ENCODE measurements at places on chromosomes 7 and 10.

- no peak for DNase-seq
Measured at GRCh38 chr7:95322854-95323253, 1.5 kb downstream of the PON1 start.

GRCh38 chr10:6753644-6754043 lies 173.6 kb upstream of the PRKCQ start:
- no peak for DNase-seq

DNA sequence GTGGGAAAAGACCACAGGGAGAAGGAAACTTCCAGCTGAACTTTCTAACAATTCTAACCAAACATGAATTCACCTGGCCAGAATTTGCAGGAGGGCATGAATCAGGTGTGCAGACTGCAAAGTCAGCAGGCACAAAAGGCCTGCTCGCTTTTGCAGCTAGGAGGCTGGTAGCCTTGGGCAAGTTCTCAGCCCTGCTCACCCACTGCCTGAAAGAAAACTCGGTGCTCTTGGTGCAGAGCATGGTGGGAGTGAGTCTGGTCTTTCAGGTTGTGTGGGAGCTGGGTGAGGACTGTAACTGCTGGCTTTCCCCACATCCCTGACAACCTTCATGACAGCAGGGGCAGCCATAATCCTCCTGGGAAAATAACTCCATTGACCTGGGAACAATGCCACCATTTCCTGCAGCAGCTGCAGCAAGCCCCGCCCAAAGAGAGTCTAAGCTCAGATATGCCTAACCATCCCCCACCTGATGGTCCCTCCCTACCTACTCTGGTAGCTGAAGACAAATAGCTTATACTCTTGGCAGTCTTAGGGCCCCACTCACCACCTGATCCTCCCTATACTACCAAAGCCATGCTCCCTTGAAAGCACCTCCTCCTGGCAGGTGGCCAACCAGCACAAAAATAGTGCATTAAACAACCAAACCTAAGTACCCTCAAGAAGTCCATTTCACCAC lies 31.6 kb downstream of the ZNF117 start:
- DNase-seq: no peak

- DNase-seq: no peak
Measured at GRCh38 chr10:89209718-89210117, 2.6 kb upstream of the CH25H start.

DNA sequence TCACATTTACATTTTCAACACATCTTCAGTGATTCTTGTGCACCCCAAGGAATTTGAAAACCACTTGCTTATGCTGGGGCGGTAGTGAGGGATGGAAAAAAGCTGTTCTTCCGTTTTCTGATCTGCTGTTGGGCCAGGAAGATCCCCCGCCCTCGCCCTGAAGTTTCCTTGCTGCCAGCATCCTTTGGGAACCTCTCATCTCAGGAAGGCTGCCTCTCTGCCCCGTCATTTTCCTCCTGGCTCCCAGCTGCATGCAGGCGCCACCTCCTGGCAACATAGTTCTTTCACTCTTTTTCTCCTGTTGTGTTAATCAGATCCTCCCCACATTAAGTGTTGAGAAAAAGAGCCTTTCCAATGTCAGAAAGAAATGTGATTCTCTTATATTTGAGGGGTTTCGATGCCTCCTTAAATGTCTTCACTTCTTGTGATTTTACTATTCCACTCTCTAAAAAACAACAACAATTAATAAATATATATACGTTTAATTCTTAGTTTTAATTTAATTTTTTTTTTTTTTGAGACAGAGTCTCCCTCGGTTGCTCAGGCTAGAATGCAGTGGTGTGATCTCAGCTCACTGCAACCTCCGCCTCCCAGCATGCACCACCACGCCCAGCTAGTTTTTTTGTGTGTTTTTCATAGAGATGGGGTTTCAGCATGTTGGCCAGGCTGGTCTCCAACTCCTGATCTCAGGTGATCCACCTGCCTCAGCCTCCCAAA lies 122.9 kb downstream of the RALA start:
- DNase-seq: no peak

DNA sequence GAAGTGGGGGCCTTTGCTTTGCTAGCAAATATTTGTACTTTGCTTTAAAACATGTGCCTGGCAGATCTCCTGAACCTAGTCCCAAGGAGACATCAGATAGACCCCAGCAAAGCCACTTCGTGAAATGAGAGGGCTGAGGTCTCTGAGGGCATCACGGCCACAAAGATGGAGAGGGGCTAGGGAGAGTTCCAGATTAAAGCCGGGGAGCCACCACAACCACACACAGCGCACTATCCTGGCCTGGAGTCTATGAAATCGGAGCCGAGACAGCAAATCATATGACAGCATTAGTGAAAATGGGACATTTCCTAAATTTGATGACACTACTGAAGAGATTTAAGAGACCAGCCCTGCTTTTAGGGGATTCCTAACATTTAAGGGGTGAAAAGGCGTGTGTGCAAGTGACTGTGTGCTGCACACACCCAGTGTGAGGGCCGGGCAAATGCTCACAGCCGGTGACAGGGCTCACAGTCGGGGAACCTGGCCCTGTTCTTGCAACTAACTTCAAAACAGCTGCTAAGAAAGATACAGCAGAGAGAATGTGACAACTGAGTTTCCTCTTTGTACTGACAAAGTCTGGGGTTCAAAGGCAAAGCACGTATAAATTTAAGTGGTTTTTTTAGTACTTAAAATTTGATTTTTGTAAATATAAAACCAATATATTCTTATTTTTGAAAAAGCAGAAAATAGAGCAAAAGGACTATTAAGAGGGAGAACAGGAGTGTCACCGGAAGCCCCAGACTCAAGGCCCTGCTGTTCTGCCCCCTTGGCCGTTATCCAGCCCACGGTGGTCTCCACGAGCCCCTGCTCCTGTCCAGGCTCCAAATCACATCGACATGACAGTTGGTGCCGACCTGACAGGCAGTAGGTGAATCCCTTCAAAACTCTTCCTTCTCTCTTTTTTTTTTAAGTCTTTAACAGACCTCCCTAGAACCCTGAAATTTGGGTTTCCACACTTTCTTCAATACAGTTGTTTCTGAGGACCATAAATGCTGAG lies 49.5 kb downstream of the VIPR2 start:
- DNase-seq: no peak

GRCh38 chr10:8969853-8970252 lies 915.4 kb downstream of the GATA3 start:
- DNase-seq: no peak

DNA sequence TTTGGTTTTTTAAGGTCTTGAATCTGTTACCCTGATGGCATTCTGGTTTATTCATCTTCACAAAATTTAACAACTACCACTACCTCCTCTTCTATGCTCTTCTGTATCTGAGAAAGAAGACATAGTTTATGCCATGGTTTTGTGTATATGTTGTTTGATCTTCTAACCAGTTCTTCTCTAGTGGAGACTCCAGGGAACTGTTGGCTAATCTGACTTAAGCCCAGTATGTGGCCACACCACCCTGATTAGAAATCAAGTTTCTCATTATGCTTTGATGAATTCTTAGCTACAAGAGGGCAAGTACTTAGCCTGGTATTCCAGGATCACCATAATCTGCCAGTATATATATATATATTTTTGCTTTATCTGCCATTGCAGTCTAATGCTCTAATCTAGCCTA lies 99.5 kb upstream of the MXI1 start:
- no peak for DNase-seq

- no peak for DNase-seq
Measured at GRCh38 chr7:55022002-55022985, 3.5 kb downstream of the EGFR start.

DNA sequence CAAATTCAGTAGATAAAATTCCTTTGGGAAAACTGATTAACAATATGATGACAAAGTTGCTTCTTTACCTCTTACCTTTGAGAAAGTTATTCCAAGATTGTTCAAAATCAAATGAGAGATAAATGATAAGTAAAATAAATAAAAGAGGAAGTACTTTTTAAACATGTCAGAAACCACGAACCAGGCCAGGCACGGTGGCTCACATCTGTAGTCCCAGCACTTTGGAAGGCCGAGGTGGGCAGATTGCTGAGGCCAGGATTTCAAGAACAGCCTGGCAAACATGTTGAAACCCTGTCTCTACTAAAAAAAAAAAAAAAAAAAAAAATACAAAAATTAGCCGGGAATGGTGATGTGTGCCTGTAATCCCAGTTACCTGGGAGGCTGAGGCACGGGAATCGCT lies 296.6 kb downstream of the HGF start:
- DNase-seq: no peak

- no peak for DNase-seq
Measured at GRCh38 chr10:13917791-13918190, 331.0 kb downstream of the PRPF18 start.

DNA sequence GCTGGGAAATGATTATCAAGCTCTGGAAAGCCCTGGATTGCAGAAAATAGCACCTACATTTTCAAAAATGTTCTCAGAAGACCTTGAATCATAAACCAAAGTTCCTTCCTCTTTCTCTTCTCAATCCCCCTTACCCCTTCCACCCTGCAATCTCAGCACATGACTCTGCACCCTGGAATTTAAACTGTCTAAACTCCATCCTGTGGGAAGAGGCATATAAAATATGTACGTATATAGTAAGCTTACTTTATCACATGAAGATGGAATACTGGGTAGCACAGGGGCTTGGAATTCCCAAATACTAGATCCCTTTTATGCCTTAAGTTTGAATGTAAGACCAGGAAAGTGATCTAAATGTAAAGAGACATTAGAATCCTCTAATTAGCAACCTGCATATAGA lies 7.7 kb downstream of the AGMO start:
- no peak for DNase-seq

GRCh38 chr7:143906895-143907294 lies 4.9 kb upstream of the TCAF1 start:
- DNase-seq: no peak

GRCh38 chr10:132465193-132465888 lies 68.3 kb downstream of the PWWP2B start:
- DNase-seq: no peak

GRCh38 chr10:6501931-6502330 lies 78.1 kb downstream of the PRKCQ start:
- DNase-seq: no peak

GRCh38 chr10:112115781-112116385 lies 67.7 kb downstream of the GPAM start:
- no peak for DNase-seq

- no peak for DNase-seq
Measured at GRCh38 chr7:114940220-114940619, 18.3 kb downstream of the MDFIC start.

DNA sequence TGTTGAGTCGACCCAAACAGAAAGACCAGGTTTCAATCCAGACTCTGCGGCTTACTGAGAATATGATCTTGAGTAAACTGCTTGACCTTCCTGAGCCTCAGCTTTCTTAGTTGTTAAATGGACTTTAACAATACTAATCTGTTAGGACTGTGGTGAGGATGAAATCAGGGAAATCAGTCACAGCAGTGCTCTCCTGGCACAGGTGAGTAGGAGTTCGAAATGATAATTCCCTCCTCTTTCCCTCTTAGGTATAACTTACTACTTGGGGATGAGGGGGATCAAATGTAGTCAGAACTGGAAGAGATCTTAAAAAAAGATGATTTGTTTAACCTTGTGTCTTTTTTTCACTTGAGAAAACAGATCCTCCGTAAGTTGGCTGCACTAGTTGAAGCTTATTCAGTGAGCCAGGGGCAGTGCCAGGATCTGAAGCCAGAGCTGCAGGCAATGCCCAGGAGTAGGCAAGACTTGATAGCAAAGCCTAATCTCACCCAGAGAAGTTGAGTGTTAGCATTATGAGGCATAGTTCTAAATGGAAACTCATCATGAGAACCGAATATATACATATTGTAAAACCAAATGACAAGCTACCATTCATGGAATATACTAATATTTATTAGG lies 1.8 kb upstream of the MAGI2 start:
- no peak for DNase-seq

DNA sequence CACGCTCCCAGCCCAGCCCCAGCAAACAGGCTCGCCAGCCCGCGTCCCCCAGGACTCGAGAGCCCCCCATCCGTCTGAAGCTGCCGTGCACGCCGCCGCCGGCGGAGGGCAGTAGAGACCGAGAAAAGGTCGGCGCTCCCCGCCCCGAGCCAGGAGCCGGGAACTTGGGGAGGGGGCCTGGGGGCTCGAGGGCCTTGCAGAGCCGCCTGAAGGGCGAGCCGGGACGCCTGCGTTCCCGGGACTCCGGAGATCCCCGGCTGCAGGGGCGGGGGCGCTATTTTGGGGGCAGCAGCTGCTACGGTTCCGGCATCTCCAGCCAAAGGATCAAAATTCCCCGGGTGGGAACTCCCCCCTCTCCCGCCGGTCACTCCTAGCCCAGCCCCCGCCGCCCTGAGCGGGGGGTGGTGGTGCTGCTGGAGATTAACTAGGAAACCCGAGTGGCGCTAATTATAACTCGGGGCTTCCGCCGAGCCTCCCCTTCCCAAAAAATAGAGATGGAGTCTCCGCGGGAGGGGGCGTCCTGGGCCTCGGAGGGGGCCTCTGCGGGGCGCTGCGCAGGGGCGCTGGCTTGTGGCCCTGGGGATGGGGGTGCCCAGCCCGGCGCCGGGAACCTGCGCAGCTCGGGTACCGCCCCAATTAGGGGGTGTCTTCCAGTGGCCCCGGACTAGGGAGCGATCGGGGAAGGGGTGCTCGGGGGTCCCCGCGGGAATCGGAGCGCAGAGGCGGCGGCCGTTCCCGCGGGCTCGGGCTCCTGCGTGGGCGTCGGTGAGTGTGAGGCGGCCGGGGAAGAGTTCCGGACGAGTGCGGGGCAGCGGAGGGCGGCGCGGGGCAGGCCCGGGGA lies 608 bp downstream of the ACHE start:
- DNase-seq: no peak

DNA sequence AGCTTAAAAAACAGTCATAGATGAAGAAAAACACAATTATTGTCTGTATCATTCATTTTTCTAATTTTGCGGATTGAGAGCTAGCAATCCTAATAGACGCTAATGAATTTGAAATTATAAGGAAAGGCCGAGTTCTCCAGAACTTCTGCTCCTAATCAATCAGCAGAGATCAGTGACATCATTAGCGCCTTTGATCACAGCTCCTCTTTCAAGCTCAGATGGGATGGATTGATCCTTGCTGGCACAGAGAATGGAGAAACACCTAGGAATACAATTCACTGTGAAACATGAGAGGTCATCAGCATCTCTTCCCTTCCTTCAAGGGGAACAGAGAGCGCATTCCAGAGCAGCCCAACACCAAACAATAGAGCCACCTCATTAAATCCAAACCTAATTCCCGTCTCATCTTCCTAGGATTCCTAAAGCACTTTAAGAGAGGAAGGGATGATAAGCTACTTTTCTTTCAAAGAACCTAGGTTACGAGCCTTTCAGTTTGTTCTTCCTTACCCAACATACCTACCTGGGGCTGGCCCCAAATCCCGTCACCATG lies 24.4 kb downstream of the GLI3 start:
- no peak for DNase-seq

- no peak for DNase-seq
Measured at GRCh38 chr7:42893346-42894240, 18.3 kb downstream of the C7orf25 start.
